Sigmoid colon (tissue), 7 donors: ENCODE measurements at places on chromosomes 1 and 21. TPM values are rescaled to one million over a fixed set of nuclear protein-coding genes. Genes with fewer than 3 reads are reported as not detected.
A peak's percentile ranks its signal among the peaks of the same experiment; 100 is the strongest.

GRCh38 chr1:204961765-204962419, 81.1 kb upstream of the CNTN2 start:
- H3K36me3 ChIP-seq = peaks cover 33% of the 10 kb centered on the region
- no peak overlapping the region for H3K4me3 ChIP-seq
- DNase-seq = no peak
- H3K4me1 ChIP-seq = no peaks in the 10 kb centered on the region
- no peaks in the 10 kb centered on the region for H3K27me3 ChIP-seq

GRCh38 chr1:88890791-88891317, 513 bp downstream of the GTF2B start:
- no peaks in the 10 kb centered on the region for H3K4me1 ChIP-seq
- DNase-seq = no peak
- no peaks in the 10 kb centered on the region for H3K36me3 ChIP-seq
- H3K4me3 ChIP-seq = peak overlapping the region; percentile 86
- peak overlapping the region; percentile 94 for H3K27ac ChIP-seq

Gene KCNK2
- total RNA-seq = 0.68 TPM

DNA sequence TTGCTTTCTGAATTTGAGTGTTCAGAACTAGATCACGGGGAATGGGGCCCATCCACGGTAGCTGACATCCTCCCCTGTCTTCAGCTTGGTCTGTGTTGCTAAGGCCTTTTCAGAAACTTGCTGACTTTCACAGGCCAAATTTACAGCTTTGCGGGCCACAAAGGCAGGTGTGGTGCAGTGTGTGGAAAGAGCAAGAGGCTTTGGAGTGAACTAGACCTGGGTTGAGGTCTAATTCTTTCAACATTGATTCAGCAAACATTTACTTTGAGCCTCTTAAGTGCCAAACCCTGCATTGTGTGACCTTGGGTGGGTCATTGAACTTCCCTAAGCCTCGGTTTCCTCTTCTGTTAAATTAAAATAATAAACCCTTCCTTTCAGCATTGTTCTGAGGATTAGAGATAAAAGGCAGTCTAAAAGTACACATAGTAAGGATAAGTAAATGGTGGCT, 24.3 kb downstream of the STPG1 start:
- no peak overlapping the region for H3K27ac ChIP-seq
- peaks cover 4% of the 10 kb centered on the region for H3K36me3 ChIP-seq
- peaks cover 27% of the 10 kb centered on the region for H3K4me1 ChIP-seq
- H3K4me3 ChIP-seq = no peak overlapping the region
- H3K27me3 ChIP-seq = no peaks in the 10 kb centered on the region

Gene LMX1A
- not detected for total RNA-seq
